ENCODE measurements at places on chromosomes 1 and 21. TPM values are rescaled to one million over a fixed set of nuclear protein-coding genes. Genes with fewer than 3 reads are reported as not detected.

Gene BRINP2
- not detected for total RNA-seq

Gene CYP2J2
- total RNA-seq: 0.08 TPM

Gene HMGCL
- total RNA-seq: 33.1 TPM

GRCh38 chr1:156386949-156387869 is 18.2 kb downstream of the RHBG start:
- DNase-seq: no peak

Measured in GM12878 (cell line).